ENCODE measurements at places on chromosomes 13 and 19. TPM values are rescaled to one million over a fixed set of nuclear protein-coding genes. Genes with fewer than 3 reads are reported as not detected.

GRCh38 chr13:40653527-40654318 lies 12.7 kb downstream of the FOXO1 start:
- DNase-seq: no peak
- H3K4me1 ChIP-seq: peaks cover 12% of the 10 kb centered on the region
- H3K27ac ChIP-seq: no peak overlapping the region
- H3K27me3 ChIP-seq: no peaks in the 10 kb centered on the region
- H3K36me3 ChIP-seq: no peaks in the 10 kb centered on the region

DNA sequence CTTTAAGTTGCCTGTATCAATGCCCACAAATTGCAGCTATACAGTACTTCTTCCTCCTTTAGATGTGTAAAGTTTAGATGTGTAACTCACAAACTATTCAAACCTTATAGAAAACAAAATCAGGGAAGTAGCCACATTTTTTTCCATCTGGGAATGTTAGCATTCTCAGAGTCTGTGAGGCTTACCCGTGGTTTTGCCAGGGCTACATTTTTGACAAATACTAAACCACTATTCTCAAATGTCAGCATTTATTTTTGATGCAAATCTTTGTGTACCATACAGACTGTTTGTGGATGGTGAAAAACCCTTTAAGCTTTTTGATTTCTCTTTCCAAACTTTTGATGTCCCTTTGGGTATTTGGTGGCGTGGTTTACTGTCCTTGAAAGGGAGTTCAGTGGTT lies 216.4 kb downstream of the POSTN start:
- H3K4me3 ChIP-seq: no peak overlapping the region
- no peaks in the 10 kb centered on the region for H3K27me3 ChIP-seq
- H3K4me1 ChIP-seq: no peaks in the 10 kb centered on the region
- DNase-seq: no peak
- H3K27ac ChIP-seq: no peak overlapping the region

THOP1 gene
- total RNA-seq: 26.4 TPM

PLPPR2 gene
- total RNA-seq: 37.4 TPM

DNA sequence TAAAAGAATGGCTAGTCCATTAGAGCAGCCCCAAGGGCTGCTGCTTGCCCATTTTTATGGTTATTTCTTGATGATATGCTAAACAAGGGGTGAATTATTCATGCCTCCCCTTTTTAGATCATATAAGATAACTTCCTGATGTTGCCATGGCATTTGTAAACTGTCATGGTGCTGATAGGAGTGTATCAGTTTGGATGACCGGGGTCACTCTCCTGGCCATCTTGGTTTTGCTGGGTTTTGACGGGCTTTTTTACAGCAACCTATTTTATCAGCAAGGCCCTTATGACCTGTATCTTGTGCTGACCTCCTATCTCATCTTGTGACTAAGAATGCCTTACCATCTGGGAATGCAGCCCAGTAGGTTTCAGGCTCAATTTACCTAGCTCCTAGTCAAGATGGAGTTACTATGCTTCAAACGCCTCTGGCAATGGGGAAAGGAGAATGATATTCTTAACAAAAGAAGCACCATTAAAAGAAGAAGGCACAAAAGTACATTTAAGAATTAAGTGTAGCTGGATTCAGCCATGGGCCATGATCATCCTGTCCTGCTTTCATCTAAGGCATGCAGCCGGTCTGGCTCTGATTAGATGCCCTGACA lies 1156.0 kb downstream of the PCDH9 start:
- H3K36me3 ChIP-seq: no peaks in the 10 kb centered on the region
- DNase-seq: no peak
- no peaks in the 10 kb centered on the region for H3K27me3 ChIP-seq

DNA sequence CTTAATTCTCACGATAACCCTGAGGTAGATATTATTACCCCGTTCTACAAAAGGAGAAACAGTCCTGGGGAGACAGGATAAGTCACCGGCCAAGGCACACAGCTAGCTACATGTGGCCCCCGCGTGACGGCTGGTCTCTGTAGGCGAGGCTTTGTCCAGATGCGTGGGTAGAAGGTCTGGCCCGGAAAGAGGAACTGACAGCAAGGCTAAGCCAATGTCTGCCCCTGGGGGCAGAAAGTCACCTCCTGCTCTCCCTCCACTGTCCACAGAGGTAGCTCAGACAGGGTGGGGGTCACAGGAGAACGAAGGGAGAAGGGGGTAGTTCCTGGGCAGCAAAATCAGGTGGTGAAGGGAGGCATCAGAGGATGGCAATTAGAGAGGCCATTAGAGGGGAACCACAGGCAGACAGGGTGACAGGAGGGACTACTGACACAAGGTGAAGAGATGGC lies 1.8 kb downstream of the APOC4 start:
- no peaks in the 10 kb centered on the region for H3K36me3 ChIP-seq
- H3K27ac ChIP-seq: no peak overlapping the region
- peak; percentile 89 for DNase-seq

- H3K36me3 ChIP-seq: no peaks in the 10 kb centered on the region
- no peaks in the 10 kb centered on the region for H3K27me3 ChIP-seq
- H3K4me1 ChIP-seq: no peaks in the 10 kb centered on the region
Measured at GRCh38 chr13:88154001-88154400, 482.8 kb downstream of the SLITRK5 start.

DNA sequence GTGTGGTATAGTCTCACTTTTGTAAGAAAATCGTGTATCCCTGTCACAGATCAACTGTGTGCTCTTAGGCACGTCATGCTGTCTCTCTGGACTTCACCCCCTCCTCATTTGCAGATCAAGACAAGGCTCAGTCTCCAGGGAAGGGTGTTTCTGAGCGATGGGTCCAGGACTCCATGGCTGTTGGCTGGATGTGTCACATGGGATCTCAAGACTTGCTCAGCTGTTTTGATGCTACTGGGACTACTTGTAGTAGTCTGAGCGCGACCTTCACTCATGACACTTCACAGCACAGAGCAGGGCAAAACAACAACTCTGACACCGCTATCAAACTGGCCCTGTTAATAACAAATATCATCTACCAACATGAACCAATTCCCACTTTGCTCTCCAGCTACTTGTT lies 36.2 kb downstream of the SMAD9 start:
- H3K27me3 ChIP-seq: no peaks in the 10 kb centered on the region
- peak overlapping the region; percentile 22 for H3K27ac ChIP-seq
- no peak overlapping the region for H3K4me3 ChIP-seq
- H3K36me3 ChIP-seq: no peaks in the 10 kb centered on the region

Measured in aorta (tissue), 5 donors.